ENCODE measurements at places on chromosomes 16 and 17. TPM values are rescaled to one million over a fixed set of nuclear protein-coding genes. Genes with fewer than 3 reads are reported as not detected.

- no peaks in the 10 kb centered on the region for H3K36me3 ChIP-seq
- H3K27ac ChIP-seq: no peak overlapping the region
- peaks cover 18% of the 10 kb centered on the region for H3K4me1 ChIP-seq
- peak; percentile 51 for DNase-seq
- H3K27me3 ChIP-seq: no peaks in the 10 kb centered on the region
These were observed 7.8 kb downstream of the CA4 start for GRCh38 chr17:60157487-60158040.

METRNL gene
- polyA plus RNA-seq: 13.9 TPM

AHSP gene
- 15.3 TPM for polyA plus RNA-seq

EVPL gene
- 0.35 TPM for polyA plus RNA-seq

ARSG gene
- polyA plus RNA-seq: 4.3 TPM

KREMEN2 gene
- 7.0 TPM for polyA plus RNA-seq

DNA sequence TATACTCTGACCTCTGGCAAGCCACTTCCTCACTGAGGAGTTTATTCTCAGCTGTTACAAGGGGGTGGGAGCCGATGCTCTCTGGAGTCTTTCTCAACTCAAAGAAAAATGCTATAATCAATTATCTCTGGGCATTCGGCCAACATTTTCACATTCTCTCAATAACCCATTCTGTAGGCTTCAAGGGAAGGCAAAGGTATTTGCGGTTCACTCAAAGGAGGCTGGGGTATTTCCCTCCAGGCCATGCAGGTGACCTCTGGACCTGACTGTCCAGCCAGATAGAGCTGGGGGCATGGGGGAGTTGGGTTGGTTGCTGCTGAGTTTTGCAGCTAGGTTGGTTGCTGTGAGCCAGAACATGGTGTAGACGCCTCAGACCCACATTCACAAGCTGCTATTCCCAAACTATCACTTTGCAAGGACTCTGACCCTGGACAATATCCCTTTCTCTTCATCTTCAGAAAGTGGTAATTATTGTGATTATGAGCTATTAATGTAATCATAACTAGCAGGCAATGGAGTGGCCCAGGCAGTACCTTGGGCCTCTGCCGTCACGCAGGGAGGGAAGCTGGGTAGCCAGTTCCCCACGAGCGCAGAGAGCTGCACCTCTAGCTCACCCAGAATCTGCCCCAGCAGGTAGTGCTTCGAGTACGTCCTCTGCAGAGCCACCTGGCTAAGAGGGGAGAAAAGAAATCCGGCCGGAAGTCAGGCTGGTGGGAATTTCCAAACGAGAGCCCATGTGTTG lies 42.1 kb downstream of the AIPL1 start:
- no peak overlapping the region for H3K27ac ChIP-seq
- H3K4me1 ChIP-seq: peaks cover 5% of the 10 kb centered on the region
- H3K36me3 ChIP-seq: no peaks in the 10 kb centered on the region
- no peak overlapping the region for H3K4me3 ChIP-seq
- no peak for DNase-seq
- no peaks in the 10 kb centered on the region for H3K27me3 ChIP-seq

GRCh38 chr16:67534431-67534830 lies 5.8 kb downstream of the RIPOR1 start:
- no peak for DNase-seq
- no peak overlapping the region for H3K27ac ChIP-seq
- H3K4me3 ChIP-seq: no peak overlapping the region
- H3K36me3 ChIP-seq: no peaks in the 10 kb centered on the region
- H3K4me1 ChIP-seq: peaks cover 10% of the 10 kb centered on the region

GRCh38 chr17:56943505-56944125 lies 17.2 kb downstream of the COIL start:
- no peaks in the 10 kb centered on the region for H3K27me3 ChIP-seq
- H3K4me1 ChIP-seq: no peaks in the 10 kb centered on the region
- no peak for DNase-seq
- peaks cover 26% of the 10 kb centered on the region for H3K36me3 ChIP-seq
- no peak overlapping the region for H3K4me3 ChIP-seq
- H3K27ac ChIP-seq: no peak overlapping the region

- no peaks in the 10 kb centered on the region for H3K36me3 ChIP-seq
- H3K27me3 ChIP-seq: no peaks in the 10 kb centered on the region
- no peak overlapping the region for H3K4me3 ChIP-seq
- DNase-seq: no peak
- no peak overlapping the region for H3K27ac ChIP-seq
- H3K4me1 ChIP-seq: no peaks in the 10 kb centered on the region
These were observed 23.9 kb upstream of the AATK start for GRCh38 chr17:81189670-81190530.

DNA sequence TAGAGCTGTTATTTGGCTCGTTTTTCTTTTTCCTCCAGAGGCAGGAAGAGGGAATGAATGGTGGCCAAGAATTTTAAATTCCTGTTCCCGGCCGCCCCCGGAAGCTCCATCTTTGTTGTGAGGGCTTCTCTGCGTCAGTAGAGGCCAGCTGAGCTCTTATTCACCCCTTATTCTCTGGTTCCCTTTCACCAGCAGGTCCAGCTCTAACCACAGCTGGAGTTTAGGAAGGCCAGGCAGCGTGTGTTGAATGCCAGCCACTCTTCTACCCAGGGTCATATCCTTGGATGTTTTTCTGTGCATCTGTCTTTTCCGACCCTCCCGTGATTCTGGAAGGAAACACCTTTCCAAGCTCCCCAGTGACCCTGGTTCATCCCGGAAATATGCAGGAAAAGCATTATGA lies 570.5 kb downstream of the WWOX start:
- no peaks in the 10 kb centered on the region for H3K4me1 ChIP-seq
- no peak overlapping the region for H3K4me3 ChIP-seq

DNA sequence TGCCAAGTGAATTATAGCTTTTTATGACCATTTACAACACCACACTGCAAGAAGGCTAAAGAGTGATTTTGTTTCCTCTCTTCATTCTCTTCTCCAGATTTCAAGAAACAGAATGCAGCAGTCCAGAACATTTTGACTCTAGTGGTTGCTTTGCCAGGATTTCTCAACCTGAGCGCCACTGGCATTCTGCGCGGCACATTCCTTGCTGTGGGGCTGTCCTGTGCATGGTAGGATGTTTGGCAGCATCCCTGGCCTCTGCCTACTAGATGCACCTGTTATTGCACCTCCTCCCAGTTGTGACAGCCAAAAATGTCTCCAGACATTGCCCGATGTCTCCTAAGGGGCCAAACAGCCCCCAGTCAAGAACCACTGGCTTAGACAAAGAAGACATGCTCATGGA lies 25.7 kb upstream of the SLC39A11 start:
- no peaks in the 10 kb centered on the region for H3K36me3 ChIP-seq
- 0 out of 2 replicates have a peak, but pooled peaks cover 3% of the 10 kb centered on the region for H3K4me1 ChIP-seq
- no peak overlapping the region for H3K27ac ChIP-seq
- H3K27me3 ChIP-seq: no peaks in the 10 kb centered on the region
- no peak for DNase-seq
- no peak overlapping the region for H3K4me3 ChIP-seq

DNA sequence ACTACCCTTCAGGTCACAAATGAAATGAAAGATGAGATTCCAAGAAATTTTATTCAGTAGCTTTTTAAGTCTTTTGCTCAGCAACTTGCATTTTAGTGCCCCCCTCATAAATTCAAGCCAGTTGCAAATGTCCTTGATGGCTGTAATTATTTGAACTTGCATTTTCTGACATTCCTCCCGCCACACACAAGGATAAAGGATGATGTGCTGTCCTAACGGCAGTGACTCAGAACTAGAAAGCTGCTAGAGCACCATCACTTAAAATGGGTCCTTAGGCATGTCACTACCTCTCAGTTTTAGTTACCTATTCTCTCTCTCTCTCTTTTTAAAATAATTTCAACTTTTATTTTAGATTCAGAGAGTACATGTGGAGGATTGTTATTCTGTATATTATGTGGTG lies 306.7 kb downstream of the CNTNAP4 start:
- no peaks in the 10 kb centered on the region for H3K36me3 ChIP-seq
- H3K4me3 ChIP-seq: no peak overlapping the region
- no peak overlapping the region for H3K27ac ChIP-seq
- no peaks in the 10 kb centered on the region for H3K27me3 ChIP-seq

GRCh38 chr16:8512941-8513624 lies 77.2 kb downstream of the TMEM114 start:
- H3K4me3 ChIP-seq: no peak overlapping the region
- H3K27ac ChIP-seq: no peak overlapping the region
- DNase-seq: no peak
- no peaks in the 10 kb centered on the region for H3K4me1 ChIP-seq

CPSF4L gene
- not detected for polyA plus RNA-seq

KCNJ16 gene
- not detected for polyA plus RNA-seq

DNA sequence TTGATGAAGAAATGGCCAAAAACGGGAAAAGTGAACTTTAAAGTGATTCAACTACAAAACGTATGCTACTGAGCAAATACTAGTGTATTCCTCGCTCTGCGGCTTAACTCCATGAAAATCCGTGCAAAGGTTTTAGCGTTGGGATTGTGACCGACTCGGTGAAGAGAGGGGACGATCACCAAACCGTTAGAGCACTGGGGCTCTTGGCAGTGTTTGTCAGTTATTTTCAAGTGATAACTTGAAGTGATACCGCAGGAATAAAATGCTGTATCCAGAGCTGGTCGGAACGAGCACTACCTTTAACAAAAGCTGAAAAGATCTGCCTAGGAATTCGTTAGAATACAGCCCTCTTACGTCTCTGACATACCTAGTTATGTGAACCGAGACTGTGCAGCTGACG lies 773 bp upstream of the PPM1D start:
- no peak for DNase-seq
- H3K4me1 ChIP-seq: peaks cover 3% of the 10 kb centered on the region
- peak overlapping the region; percentile 96 for H3K4me3 ChIP-seq
- H3K27ac ChIP-seq: peak overlapping the region; percentile 97
- no peaks in the 10 kb centered on the region for H3K36me3 ChIP-seq

GRCh38 chr17:40022961-40023541 lies 7.8 kb downstream of the CSF3 start:
- no peak overlapping the region for H3K4me3 ChIP-seq
- no peak overlapping the region for H3K27ac ChIP-seq
- H3K36me3 ChIP-seq: peaks cover 27% of the 10 kb centered on the region
- H3K27me3 ChIP-seq: no peaks in the 10 kb centered on the region
- no peak for DNase-seq

GRCh38 chr17:45393411-45393810 lies 39.3 kb downstream of the ARHGAP27 start:
- H3K4me1 ChIP-seq: no peaks in the 10 kb centered on the region
- H3K4me3 ChIP-seq: no peak overlapping the region
- no peak overlapping the region for H3K27ac ChIP-seq

KRTAP4-4 gene
- polyA plus RNA-seq: not detected

- no peaks in the 10 kb centered on the region for H3K36me3 ChIP-seq
- no peaks in the 10 kb centered on the region for H3K27me3 ChIP-seq
- H3K4me1 ChIP-seq: no peaks in the 10 kb centered on the region
- H3K27ac ChIP-seq: no peak overlapping the region
- DNase-seq: no peak
These were observed 277.2 kb upstream of the CCL2 start for GRCh38 chr17:33977729-33978514.

DNA sequence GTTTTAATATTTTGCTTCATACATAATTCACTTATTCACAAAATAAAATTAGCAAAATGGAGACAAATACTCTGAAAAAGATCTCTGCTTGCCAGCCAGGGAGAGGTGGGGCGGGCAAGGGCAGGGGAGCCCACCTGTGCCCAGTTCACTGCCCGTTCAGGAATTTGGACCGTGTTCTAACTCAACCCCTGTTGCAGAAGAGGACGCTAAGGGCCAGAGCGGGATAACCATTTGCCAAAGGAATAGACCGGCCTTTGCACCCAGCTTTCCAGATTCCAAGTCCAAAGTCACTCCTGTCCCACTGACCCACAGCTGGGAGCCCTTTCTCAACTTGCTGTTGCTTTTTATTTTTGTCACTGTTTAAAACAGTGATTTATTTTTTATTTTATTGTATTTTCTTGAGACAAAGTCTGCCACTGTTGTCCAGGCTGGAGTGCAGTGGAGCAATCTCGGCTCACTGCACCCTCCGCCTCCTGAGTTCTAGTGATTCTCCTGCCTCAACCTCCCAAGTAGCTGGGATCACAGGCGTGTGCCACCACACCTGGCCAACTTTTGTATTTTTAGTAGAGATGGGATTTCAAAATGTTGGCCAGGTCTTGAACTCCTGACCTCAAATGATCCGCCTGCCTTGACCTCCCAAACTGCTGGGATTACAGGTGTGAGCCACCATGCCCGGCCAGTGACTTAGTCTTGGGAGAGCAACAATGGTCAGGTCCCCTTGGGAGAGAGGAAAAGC lies 2.7 kb upstream of the PIEZO1 start:
- no peaks in the 10 kb centered on the region for H3K36me3 ChIP-seq
- H3K27me3 ChIP-seq: no peaks in the 10 kb centered on the region
- DNase-seq: no peak
- no peak overlapping the region for H3K27ac ChIP-seq

NME3 gene
- polyA plus RNA-seq: 214 TPM

DNA sequence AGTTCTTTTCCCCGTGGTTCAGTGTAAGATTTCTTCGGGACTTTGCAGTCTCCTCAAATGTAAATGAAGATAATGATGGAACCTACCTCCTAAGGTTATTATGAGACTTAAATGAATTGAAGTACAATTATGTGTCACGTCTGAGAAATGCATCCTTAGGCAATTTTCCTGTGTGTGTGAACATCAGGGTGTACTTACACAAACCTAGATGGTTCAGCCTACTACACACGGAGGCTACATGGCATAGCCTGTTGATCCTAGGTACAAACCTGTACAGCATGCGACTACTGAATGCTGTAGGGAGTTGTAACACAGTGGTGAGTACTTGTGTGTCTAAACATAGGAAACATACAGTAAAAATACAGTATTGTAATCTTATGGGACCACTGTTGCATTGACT lies 1.1 kb upstream of the FAM20A start:
- H3K36me3 ChIP-seq: no peaks in the 10 kb centered on the region
- DNase-seq: no peak

- no peak for DNase-seq
- H3K4me1 ChIP-seq: no peaks in the 10 kb centered on the region
- no peak overlapping the region for H3K27ac ChIP-seq
- H3K27me3 ChIP-seq: no peaks in the 10 kb centered on the region
- H3K36me3 ChIP-seq: no peaks in the 10 kb centered on the region
These were observed 69.6 kb upstream of the GAS7 start for GRCh38 chr17:10268005-10268404.

ABCA6 gene
- not detected for polyA plus RNA-seq

GRCh38 chr17:62778990-62779681 lies 29.0 kb downstream of the MARCHF10 start:
- H3K27me3 ChIP-seq: no peaks in the 10 kb centered on the region
- no peaks in the 10 kb centered on the region for H3K4me1 ChIP-seq
- no peaks in the 10 kb centered on the region for H3K36me3 ChIP-seq
- no peak overlapping the region for H3K4me3 ChIP-seq
- H3K27ac ChIP-seq: no peak overlapping the region

- H3K27ac ChIP-seq: no peak overlapping the region
- H3K36me3 ChIP-seq: no peaks in the 10 kb centered on the region
- no peak for DNase-seq
- no peaks in the 10 kb centered on the region for H3K4me1 ChIP-seq
- H3K4me3 ChIP-seq: no peak overlapping the region
These were observed 17.3 kb downstream of the XYLT1 start for GRCh38 chr16:17453364-17454038.

All from H1 (cell line).